ENCODE measurements at places on chromosomes 12 and 14. TPM values are rescaled to one million over a fixed set of nuclear protein-coding genes. Genes with fewer than 3 reads are reported as not detected.

Gene EIF2S3B
- not detected for total RNA-seq

Gene FGF6
- total RNA-seq, result not detected

Gene A2M
- 569 TPM for total RNA-seq

Gene STYK1
- not detected for total RNA-seq

Gene FERMT2
- 116 TPM for total RNA-seq

Gene LMNTD1
- not detected for total RNA-seq

Gene SPTB
- 93.1 TPM for total RNA-seq

Gene TBC1D30
- 0.47 TPM for total RNA-seq

Gene SMCO3
- 0.20 TPM for total RNA-seq

Measured in left ventricle myocardium superior (tissue), 1 donor.